Activated T-cell treated with anti-CD3 and anti-CD28 coated beads for 48 hours (primary cell): ENCODE measurements at places on chromosomes 3 and 15.

- DNase-seq: no peak
Observed at GRCh38 chr3:11735638-11736037, 91.9 kb upstream of the VGLL4 start.

- DNase-seq: no peak
Observed at GRCh38 chr3:152121270-152121636, 147.5 kb upstream of the MBNL1 start.

GRCh38 chr3:192237992-192238608 is 489.2 kb downstream of the FGF12 start:
- DNase-seq: no peak

GRCh38 chr3:60010781-60011180 is 961.0 kb upstream of the CFAP20DC start:
- peak; percentile 15 for DNase-seq

GRCh38 chr3:98962189-98962930 is 60.9 kb upstream of the DCBLD2 start:
- no peak for DNase-seq

DNA sequence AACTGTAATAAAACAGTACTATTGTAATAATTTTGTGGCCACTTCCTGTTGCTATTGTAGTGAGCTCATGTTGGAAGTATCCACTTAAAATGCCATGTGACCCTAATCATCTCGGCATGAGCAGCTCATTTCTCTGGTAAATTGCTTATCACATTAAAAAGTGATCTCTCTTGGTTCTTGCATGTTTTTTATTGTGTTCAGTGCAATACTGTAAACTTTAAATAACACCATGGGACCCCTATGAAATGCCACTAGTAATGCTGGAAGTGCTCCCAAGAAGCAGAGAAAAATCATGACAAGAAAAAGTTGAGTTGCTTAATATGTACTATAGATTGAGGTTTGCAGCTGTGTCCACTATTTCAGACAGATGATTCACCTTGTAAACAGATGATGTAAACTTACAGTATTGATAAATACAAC is 45.6 kb downstream of the NMD3 start:
- DNase-seq: no peak

DNA sequence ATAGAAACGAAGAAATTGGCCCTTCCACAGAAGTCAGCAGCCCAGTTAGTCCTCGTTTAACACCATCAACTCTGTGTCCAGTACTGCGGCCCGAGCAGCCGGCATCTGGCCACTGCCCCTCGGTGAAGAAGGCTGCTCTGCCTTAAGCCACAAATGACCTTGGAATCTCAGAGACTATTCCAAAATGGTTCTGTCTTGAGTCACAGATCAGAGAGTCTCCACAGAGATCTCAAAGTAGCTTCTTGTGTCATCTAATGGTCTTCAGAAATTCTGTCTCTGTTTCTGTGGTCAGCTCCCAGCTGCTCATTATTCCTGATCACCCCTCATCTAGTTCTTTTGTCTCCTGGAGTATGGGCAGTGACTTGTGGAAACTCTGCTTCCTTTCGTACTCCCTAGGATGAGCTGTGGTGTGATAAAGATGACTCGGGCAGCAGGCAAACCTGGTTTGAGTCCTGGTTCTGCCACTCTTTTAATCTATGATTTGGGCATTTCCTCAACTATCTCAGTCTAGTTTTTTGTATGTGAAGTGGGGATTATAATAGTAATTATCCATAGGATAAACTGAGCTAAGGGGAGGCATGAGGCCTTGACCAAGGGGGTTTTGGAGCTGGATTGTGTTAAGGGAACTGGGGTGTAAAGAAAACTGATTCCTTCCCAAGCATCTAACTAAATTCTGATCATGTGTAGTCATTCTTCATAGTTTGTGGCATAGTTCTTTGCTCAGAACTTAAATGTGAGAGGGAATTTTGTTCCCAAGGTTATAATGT is 22.6 kb downstream of the CRTC3 start:
- DNase-seq: no peak

DNA sequence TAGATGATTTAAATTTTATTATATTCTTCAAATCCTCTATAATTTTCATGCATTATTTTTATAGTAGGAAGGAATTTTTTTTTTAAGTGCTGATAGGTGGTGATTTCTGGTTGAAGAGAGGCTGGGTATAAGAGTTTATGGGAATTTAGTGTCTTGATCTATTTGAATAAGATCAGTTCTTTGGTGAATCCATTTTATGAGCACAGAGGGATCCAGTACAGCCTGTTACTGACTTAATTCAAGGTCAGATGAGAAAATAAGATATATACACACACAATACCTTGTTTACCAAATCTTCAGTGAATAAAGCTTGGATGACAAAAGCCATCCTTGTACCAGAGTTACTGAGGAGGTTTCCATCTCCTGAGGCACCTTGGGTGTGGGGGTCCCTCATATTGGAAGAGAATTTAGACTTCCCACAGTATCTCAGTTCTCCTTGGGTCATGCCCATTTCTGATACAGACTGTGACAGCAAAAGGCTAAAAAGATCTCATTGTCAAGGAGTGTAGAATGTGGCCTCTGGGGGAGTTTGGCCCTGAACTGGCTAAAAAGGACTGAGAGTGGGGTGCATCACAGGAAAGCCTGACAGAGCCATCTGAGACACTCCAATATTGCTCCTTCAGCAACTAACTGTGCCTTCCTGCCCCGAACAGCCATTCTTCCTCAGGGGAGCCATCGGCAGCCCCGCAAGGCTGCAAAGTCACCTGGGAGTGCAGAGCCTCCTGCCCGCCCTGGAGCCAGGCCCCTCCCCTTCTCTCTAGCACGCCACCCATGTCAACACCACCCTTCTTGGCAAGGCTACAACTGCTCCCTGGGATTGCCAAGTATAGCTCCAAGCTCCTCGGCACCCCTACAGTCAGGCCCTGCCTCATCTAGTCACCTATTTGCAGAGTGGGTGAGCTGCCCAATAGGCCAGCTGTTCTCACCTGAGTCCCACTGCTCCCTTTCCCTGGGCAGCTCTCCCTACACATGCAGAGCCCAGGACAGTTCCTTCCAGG is 43.1 kb upstream of the HACD2 start:
- no peak for DNase-seq

- DNase-seq: no peak
Observed at GRCh38 chr3:177426106-177426877, 229.0 kb upstream of the TBL1XR1 start.

DNA sequence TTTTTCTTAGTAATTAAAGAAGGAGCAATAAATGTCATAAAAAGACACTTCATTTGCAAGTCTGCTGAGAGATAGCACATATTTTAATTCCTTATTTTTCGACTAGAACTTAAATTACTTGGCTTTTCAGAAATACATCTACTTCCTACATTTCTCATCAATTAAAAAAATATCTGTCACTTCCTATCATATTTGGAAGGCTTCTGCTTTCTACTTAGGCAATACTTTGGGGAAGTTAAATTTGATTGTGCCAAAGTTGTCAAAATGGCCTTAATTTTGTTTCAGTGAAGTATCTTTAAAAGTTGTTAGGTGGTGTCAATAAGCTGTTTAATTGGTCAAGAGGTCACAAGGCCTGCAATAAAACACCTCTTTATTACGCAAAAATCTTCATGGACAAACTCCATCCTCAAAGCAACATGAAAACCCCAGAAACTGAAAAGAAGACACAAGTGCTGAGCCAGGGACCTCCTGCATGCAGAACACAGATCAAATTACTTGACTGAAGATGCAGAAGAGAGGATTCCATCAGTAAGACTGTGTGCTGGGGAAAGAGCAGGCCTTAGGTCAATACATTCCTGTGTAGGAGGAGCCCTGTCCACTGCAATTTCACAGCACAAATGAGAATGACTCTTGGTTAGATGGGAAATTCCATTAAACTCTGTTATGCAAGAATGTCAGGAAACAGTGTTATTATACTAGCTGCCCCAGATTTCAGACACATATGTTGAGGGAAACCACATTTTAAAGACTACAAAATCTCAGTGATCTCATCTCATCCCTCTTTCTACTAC is 48.0 kb upstream of the FSTL1 start:
- DNase-seq: no peak

DNA sequence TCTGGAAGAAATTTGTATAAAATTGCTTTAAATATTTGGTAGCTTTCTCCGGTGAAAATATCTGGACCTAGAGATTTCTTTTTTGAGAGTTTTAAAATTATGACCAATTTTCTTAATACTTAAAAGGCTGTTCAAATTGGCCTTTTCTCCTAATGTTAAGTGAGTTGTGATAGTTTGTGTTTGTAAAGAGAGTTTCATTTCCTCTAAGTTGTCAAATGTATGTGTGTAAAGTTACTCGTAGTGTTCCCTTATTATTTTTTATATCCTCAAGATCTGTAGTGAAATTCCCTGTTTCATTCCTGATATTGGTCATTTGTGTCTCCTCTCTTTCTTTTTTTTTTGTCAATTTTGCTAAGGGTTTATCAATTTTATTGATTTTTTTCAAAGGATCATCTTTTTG is 92.6 kb upstream of the CTNNB1 start:
- no peak for DNase-seq

- no peak for DNase-seq
Observed at GRCh38 chr15:83890587-83890986, 236.7 kb downstream of the ADAMTSL3 start.

GRCh38 chr3:121948641-121949040 is 54.4 kb downstream of the SLC15A2 start:
- no peak for DNase-seq
